ENCODE measurements at places on chromosomes 11 and 22.

DNA sequence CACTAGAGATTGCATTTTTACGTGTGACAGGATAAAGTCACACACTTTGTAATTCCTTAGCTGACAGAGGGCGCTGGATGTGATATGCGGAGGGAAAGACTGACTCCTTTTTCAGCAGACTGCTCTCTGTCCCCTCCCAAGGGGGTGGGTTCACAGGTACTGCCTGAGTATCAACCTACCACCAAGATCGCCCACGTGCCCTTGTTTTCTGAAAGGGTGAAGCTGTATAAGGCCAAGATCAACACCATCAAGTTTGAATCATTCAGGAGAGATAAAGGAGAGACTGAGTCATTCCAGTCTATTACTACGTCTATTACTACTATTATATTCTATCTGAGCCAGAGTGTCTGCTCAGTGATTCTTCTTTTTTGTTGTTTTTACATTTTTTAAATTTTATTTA is 30.7 kb downstream of the BUD13 start:
- DNase-seq = no peak

GRCh38 chr11:76854709-76855108 is 6.0 kb upstream of the ACER3 start:
- DNase-seq = no peak

- no peak for DNase-seq
Measured at GRCh38 chr22:20435436-20436306, 2.0 kb downstream of the SCARF2 start.

GRCh38 chr11:101498891-101499290 is 84.9 kb downstream of the TRPC6 start:
- DNase-seq = no peak

DNA sequence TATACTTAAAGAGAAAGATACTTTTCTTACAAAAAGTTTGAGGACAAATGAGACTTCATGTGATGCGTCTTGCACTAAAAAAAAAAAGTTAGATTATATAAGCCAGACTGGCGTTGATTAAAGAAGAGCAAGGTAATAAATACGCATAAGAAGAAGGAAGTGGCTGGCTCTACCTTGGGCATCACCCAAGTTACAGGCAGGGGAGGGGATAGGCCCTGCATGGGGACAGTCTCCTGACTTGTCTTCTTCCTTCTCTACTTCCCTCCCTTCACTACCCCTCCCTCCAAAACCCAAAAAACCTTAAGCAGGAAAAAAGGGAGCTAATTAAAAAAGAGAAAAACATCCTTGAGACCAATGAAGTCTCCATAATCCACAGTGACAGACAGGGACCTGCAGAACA is 22.3 kb upstream of the TMA7B start:
- DNase-seq = no peak

- DNase-seq = no peak
Measured at GRCh38 chr22:24289114-24289513, 18.5 kb downstream of the SPECC1L start.

GRCh38 chr22:44918166-44918924 is 91.5 kb downstream of the PHF21B start:
- no peak for DNase-seq

- DNase-seq = no peak
Measured at GRCh38 chr22:46104170-46104880, 46.0 kb upstream of the PPARA start.

GRCh38 chr22:39681038-39681861 is 110.7 kb downstream of the CACNA1I start:
- DNase-seq = no peak

GRCh38 chr11:14583252-14584034 is 60.2 kb upstream of the PDE3B start:
- DNase-seq = peak; percentile 55

GRCh38 chr22:45292731-45293442 is 8.1 kb downstream of the UPK3A start:
- no peak for DNase-seq

DNA sequence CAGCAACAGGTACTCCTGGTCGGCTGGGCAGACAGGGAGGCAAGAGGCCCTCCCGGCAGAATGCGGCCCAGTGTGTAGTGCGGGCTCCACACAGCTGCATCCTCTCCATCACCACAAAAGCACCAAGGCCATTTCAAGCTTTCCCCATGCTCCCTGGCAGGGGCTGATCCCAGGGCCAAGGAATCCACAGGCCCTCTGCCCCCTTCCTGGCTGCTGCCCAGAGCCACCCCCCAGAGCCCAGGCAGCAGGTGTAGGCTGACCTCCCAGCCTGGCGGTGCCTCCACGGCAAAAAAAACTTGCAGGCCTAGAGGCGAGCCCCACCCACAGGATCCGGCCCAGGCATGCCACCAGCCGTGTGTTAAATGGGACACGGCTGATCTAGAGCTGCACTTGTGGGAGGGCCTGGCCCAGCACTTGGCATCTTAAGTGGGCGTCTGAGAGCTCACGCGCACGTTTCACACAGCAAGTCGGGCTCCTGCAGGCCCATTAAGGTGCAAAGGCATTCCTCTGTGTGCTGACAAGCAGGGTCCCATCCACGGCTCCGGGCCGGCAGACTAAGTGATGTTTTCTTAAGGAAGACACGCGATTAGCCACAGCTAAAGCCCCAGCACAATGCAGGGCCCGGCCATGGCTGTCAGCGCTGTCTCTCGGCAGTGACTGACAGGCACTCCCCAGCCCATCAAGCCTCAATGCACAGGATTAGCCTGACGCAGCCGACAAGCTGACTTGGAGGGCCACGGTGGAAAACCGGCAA is 19.8 kb upstream of the GNB1L start:
- peak; percentile 45 for DNase-seq

DNA sequence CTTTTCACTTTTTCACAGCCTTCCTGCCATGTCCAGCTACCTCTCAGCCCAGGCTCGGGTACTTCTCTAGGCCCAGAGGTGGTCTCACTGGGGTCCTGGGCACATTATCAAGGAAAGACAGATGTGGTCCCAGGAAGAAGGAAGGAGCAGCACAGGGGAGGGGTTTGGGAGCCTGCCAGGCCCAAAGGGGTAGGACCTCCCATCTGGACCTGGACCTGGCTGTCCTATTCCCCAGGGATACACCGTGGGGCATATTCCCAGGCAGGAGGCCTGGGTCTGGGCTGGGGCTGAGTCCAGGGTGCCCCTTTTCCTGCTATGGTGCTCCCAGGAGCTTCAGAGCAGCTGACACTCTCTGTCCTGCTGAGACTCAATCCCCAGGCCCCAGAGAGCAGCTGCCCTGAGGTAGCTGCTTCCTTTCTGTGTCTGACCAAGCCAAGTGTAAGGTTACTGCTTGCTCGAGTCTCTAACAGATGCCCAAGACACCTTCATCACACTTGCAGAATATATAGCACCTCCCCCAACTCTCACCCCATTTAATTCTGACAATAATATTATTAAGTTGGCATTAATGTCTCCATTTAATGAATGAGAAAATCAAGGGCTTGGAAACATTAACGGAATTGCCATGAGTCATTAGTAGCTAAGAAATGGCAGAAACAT is 232.0 kb downstream of the BUD13 start:
- DNase-seq = no peak

DNA sequence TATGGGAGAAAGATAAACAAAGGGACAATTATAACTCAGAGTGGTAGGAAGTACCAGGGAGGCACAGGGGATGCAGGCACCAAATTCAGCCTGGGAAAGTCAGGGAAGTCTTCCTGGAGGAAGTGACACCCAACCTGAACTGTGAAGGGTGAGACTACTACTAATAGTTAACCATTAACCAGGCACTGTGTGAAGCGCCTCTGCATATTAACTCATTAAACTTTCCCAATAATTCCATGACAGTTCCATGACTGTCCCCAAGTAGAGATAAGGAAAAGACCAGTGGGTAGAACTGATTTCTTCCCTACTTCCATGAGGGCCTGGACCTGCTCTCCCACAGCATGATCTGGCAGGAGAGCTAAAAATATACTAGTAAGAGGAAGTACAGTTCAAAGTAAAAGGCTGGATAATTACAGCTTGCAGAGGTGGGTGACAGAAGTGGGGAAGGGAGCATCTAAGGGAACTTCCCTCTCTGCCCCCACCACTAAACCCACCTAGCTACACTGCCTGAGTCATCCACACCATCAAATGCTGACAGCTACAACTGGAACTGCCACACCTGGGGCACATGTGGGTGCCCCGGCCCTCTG is 4.7 kb upstream of the AP1B1 start:
- no peak for DNase-seq

All from left colon (tissue), 2 donors.